Stomach (tissue), 19 donors: ENCODE measurements at places on chromosomes 2 and 18. TPM values are rescaled to one million over a fixed set of nuclear protein-coding genes. Genes with fewer than 3 reads are reported as not detected.

GRCh38 chr2:105396254-105397024 lies 2.4 kb downstream of the FHL2 start:
- DNase-seq, result peak; percentile 74

DNA sequence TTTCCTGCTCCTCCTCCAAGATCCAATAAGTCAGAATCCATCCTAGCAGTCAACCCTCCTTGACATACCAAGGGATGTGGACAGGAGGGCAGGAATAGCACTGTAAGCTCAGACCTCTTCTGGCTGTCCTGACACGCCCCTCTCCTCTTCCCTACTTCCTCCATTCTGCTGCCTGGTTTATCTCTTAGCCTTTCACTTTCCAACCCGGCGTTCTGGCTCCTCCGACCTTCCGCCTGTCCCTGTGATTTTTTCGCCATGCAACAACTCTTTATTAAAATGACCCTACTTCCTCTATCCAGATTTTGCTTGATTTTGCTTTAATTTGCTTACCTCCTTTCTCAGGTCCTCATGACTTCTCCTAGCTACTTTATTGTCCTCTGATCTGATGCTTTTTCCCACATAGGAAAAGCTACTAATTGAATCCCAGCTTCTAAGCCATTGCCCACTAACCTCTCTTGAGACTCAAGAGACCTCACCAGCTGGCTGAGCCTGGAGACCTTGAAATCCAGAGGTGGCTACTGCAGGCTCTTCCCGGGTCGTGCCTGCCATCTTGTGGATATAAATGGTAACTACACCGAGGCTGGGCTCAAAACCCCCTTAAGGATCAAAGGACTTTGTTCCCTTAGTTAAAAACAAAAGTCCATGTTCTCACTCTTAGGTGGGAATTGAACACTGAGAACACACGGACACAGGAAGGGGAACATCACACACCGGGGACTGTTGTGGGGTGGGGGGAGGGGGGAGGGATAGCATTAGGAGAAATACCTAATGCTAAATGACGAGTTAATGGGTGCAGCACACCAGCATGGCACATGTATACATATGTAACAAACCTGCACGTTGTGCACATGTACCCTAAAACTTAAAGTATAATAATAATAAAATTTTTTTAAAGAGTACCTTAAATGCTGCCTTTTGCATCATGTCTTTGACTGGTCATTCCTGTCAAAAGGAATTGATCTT lies 139.4 kb downstream of the AKAIN1 start:
- DNase-seq, result peak; percentile 57

DNA sequence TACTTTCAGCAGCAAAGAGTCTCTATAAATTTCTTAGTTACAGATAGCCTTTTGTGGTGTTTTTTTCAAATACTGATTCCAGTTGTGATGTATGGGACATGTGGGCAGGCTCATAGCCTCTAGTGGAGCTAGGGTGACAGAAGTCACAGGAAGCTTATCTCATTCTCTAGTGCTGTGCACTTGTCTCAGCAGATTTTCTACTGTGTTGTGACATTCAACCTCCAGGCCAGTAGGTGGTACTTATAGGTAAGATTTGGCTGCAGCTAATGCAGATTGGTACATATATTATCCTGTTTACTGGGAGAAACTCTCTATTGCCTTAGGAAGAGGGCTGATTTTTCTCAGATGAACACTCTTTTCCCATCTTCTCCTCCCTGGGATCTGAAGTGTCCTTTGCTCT lies 176.2 kb downstream of the CALCRL start:
- no peak for DNase-seq

TNFAIP6 gene
- total RNA-seq, result not detected

GRCh38 chr2:179884193-179884592 lies 22.8 kb upstream of the ZNF385B start:
- DNase-seq, result no peak

GATA6 gene
- total RNA-seq, result 183 TPM

- no peak for DNase-seq
These were observed 92.1 kb downstream of the RNF144A start for GRCh38 chr2:7009207-7009911.

MALT1 gene
- 12.9 TPM for total RNA-seq

DNA sequence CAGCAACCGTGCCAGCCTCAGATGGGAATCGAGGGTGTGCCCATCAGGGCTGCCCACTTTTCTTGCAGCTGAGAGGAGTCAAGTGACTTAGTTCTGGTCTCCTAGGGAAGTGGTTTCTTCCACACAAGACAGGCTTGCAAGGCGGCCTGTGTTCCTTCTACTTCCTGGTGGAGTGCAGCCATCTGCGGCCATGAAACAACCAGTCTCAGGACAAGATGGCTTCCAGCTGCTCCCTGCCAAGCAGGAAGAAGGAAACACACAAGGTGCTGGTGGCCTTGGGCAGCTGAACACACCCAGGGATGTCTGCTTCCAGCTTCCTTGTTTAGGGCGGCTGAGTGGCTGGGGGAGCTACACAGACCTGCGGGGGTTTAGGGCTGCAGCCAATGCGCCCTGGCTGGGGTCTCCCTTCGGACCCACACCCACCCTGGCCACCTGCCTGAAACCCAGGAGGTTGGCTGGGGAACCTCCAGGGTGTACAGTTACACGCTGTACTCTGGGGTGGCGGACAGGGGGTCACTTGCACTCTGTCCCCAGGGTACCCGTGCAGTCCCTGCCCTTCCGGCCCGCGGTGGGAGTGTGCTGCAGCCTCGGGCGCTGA lies 34.7 kb downstream of the PTPN18 start:
- peak; percentile 67 for DNase-seq

MSTN gene
- total RNA-seq, result not detected

DNA sequence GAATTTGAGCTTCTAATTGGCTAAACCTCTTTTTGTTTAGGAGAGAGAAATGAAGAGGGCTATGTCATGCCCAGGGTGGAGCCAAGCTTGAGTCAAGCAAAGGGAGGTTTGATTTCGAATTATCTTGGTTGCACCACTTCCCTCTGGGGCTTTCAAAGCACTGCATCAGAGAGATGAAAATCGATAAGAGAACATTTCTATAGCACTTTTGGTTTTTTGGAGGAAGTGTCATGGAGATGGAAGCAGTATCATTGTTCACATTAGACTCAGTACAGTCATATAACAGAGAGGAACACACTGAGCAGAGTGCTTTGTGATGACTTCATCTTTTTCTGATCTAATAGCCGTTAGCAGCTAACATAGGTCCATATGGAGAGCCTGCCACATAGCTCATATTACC lies 120.3 kb upstream of the UXS1 start:
- no peak for DNase-seq

- DNase-seq, result peak; percentile 69
These were observed 205.8 kb upstream of the SMAD2 start for GRCh38 chr18:48136051-48136826.

GRCh38 chr18:11980163-11980493 lies 1.2 kb upstream of the IMPA2 start:
- DNase-seq, result no peak

GRCh38 chr18:79506191-79507075 lies 110.7 kb downstream of the NFATC1 start:
- no peak for DNase-seq

DNA sequence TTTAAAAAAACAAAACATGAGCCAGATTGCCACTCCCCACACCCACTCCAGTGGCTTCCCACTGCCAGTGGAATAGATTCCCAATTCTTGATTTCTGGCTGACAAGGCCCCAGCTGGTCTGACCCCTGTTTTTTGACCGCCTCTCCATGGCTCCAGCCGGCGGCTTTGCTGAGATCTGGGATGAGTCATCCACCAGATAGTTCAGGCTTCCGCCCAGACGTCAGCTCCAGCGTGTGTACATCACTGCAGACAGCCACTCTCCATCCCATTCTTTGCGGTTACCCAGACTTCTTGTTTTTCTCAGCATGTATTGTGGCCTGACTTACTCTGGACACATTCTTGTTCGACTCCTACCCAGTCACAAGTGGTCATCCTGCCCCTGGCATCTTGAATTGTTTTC lies 227.9 kb downstream of the GBX2 start:
- no peak for DNase-seq

SLC4A3 gene
- total RNA-seq, result not detected

DNA sequence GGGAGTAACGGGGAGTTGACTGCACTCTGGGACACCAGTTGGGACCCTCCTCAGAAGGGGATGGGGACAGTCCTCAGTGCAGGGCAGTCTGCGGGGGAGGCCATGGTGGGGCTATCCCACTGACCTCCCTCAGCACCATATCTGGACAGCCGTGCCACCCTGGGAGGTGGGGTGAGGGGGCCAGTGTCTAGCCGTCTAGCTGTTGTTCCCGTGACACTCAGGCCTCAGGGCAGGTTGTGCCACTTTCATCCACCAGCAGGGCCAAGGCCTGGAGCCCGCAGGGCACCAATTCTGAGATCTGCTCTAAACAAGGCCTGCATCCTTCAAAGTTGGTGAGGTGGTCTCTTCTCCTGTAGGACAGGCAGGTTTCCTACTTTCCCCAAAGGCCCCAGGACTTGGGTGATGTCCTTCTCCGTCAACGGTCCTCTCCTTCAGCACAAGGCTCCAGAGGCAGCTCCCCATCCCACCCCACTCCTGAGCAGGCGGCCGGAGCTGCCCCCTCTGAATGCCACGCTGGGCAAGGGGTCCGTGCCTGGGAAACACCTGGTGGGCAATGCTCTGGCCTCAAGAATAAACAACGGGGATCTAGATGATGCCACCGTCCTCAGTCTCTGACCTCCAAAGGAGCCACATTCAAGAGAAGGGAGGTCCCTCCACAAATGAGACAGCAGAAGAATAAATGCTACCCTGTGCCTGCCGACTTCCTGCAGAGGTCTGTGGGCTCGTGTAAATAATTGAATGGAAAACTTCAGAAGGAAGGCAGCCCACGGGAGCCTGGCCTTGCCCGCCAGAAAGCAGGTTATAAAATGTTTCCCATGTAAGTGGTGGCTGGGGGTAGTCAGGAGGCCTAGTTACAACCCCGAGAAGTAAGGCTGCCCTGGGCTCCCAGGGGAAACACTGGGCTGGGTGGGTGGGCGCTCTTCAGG lies 42.8 kb upstream of the PTMA start:
- no peak for DNase-seq

MAP4K3 gene
- 166 TPM for total RNA-seq

- peak; percentile 50 for DNase-seq
These were observed 655 bp downstream of the RND3 start for GRCh38 chr2:150486539-150487484.

DNA sequence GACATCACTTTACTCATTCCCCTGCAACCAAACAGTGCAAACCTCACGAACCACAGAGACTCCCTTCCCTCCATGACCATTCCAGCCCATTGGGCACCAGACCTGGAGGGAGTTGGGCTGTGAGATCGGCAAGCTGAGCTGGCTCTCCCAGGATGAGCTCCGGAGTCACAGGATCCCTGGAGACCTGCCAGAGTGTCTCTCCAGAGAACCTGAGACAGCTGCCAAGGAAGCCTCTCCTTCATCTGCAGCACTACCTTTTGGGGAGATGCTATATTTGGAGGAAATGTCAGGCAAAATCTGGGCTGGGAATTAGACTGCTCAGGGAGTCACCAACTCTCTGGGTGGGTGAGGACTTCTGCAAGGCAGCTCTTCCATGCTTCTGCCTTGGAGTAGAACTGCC lies 417.4 kb downstream of the TNS1 start:
- DNase-seq, result no peak

DNA sequence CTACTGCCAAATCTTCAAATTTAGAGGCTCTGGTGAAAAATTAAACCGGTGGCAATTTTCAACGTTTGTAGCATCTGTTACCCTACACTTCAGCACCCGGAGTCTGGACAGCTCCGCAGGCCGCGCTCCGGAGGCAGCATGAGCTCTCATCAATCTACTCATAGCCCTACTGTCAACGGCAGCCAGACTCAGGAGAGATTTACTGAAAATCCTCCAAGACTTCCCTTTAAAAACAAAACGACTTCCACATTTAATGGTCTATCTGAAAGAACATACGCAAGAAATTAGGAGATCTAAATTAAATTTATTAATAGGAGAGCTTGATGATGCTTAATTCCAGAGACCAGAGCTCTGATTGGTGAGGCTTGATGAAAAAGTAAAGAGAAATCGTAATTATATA lies 970 bp upstream of the ADCYAP1 start:
- DNase-seq, result peak; percentile 83
